Stimulated activated CD4-positive, alpha-beta T cell treated with anti-CD3 and anti-CD28 coated beads, Interleukin-2, amount 100 ng/mL, for 24 hours (primary cell): ENCODE measurements at places on chromosomes 3 and 15.
A peak's percentile ranks its signal among the peaks of the same experiment; 100 is the strongest.

- DNase-seq: no peak
These were observed 288.8 kb downstream of the FEZF2 start for GRCh38 chr3:62084558-62084957.

- peak; percentile 37 for DNase-seq
These were observed 559.8 kb upstream of the CBLB start for GRCh38 chr3:106428565-106428994.

- DNase-seq: no peak
These were observed 353.9 kb upstream of the THBS1 start for GRCh38 chr15:39227001-39227400.

DNA sequence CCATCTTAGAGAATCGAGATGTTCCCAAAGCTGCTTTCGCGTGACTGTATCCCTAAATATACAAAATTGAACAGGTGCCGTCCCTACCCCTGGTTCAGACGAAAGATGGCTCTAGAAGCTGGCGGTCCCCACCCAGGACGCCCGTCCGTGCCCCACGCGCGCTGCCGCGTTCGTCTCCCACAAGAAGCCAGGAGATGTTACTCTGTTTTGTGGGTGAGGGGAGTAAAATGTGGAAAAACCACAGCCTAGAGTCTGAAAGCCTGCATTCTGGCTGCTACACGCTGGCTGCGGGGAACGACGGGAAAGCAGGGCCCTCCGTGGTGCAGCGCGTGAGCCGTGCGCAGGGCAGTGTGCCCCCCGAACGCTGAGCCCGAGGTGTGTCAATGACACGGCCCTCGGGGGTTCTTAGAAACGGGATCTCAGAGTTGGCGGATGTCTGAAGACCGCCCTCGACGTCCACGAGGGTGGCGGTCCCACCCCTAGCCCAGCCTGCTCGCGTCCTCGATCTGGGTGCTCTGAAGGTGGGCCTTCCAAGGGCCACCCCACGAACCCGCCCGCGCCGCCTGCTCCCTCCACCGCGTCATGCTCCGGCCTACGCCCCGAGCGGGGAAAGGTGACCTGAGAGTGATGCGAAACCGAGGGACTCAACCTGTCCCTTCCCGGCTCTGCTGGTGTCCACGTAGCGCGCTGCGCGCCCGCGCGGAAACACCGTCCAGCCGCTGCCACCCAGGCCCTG is 95.6 kb downstream of the OCA2 start:
- DNase-seq: no peak

- no peak for DNase-seq
These were observed 3.1 kb upstream of the TTLL3 start for GRCh38 chr3:9806688-9807589.

DNA sequence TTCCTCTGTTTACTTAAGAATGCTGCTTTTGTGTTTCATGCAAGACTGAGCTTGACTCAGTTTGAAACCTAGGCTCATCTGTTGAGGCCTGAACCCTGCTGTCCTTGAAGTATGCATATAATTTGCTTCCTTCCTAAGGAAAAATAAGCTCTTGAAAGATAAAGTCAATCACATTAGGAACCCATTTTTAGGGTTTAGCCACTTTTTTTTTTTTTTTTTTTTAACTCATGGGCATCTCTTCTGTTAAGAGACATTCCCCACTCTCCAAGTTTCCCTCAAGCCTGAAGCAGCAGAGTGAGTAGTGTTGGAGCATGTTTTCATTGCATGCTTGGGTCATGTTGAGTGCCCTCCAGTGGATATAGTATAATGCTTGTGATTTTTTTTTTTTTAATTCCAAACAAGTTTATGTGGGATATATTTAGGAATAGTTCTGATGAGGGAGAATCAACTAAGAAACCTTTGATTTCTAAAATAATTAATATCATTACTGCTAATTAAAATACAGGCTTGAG is 3.6 kb downstream of the CTNNB1 start:
- no peak for DNase-seq

- no peak for DNase-seq
These were observed 37.3 kb downstream of the UBE3A start for GRCh38 chr15:25401501-25401900.

DNA sequence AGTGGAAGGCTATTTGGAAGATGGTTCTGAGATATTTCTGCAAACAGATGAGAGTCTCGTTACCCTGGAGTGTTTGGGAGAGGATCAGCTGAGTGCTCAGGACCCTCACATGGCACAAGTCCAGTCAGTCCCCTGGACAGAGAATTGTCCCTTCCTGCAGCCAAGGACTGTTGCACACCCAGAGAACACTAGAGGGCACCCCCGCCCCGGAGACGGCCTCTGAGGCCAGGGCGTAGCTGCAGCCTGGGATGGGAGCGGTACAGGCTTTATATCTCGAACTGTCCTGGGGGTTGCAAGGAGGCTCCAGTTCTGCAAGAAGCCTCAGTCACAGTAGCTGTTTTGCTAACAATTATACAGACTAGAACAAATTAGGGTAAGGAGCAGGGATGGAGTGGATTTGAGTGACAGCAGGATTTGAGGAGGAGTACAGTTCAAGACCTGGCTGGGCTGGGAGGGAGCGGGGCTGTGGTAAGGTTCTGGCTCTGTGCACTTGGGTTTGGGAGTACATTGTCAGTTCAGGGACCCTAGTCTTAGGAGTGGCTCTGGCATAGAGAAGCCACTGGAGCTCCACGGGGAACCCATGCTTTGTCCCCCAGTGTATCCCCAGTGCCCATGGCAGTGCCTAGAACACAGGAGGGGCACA is 67.6 kb upstream of the HACD2 start:
- peak; percentile 56 for DNase-seq

- DNase-seq: no peak
These were observed 28.1 kb upstream of the LXN start for GRCh38 chr3:158700559-158700958.

GRCh38 chr3:196189566-196190347 is 21.4 kb downstream of the ZDHHC19 start:
- DNase-seq: no peak

- no peak for DNase-seq
These were observed 508.3 kb downstream of the SOX2 start for GRCh38 chr3:182220013-182220412.

DNA sequence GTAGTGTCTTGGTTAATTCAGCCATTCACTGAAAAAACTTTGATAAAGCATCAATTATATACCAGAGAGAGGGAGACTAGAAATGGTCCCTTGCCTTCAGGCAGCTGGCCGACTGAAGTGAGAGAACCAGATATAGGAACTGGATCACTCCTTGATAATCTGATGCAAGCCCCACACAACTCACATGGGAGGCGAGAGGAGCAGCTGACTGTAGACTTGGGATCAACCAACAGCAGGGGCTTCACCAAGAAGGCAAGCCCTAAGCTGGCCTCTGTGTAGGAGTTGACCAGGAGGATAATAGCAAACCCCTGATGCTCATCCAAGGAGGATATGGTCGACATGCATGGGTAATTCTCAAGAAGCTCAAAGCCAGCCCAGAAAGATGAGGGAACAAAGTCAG is 133.1 kb downstream of the SRGAP3 start:
- DNase-seq: no peak

GRCh38 chr15:90213818-90214204 is 12.7 kb downstream of the SEMA4B start:
- no peak for DNase-seq

GRCh38 chr3:76570436-76571057 is 469.4 kb upstream of the ROBO2 start:
- no peak for DNase-seq
